Fibroblast of lung (primary cell): ENCODE measurements at places on chromosomes 6 and 20. TPM values are rescaled to one million over a fixed set of nuclear protein-coding genes. Genes with fewer than 3 reads are reported as not detected.
A peak's percentile ranks its signal among the peaks of the same experiment; 100 is the strongest.

GRCh38 chr20:35947489-35947888 lies 6.8 kb downstream of the SCAND1 start:
- H3K36me3 ChIP-seq, result peaks cover 1% of the 10 kb centered on the region
- no peaks in the 10 kb centered on the region for H3K27me3 ChIP-seq

GRCh38 chr6:30824698-30825097 lies 59.6 kb upstream of the DDR1 start:
- no peaks in the 10 kb centered on the region for H3K36me3 ChIP-seq
- no peak overlapping the region for H3K4me3 ChIP-seq
- no peak overlapping the region for H3K27ac ChIP-seq
- H3K4me1 ChIP-seq, result peaks cover 21% of the 10 kb centered on the region

GRCh38 chr6:34284563-34285447 lies 36.0 kb upstream of the SMIM29 start:
- no peaks in the 10 kb centered on the region for H3K36me3 ChIP-seq
- peaks cover 5% of the 10 kb centered on the region for H3K4me1 ChIP-seq
- DNase-seq, result peak; percentile 51
- no peaks in the 10 kb centered on the region for H3K27me3 ChIP-seq
- H3K4me3 ChIP-seq, result no peak overlapping the region
- H3K27ac ChIP-seq, result peak overlapping the region; percentile 4

- no peaks in the 10 kb centered on the region for H3K27me3 ChIP-seq
- no peak overlapping the region for H3K27ac ChIP-seq
- no peaks in the 10 kb centered on the region for H3K36me3 ChIP-seq
- H3K4me1 ChIP-seq, result no peaks in the 10 kb centered on the region
These were observed 332.9 kb downstream of the KIF16B start for GRCh38 chr20:16240355-16240754.

DNA sequence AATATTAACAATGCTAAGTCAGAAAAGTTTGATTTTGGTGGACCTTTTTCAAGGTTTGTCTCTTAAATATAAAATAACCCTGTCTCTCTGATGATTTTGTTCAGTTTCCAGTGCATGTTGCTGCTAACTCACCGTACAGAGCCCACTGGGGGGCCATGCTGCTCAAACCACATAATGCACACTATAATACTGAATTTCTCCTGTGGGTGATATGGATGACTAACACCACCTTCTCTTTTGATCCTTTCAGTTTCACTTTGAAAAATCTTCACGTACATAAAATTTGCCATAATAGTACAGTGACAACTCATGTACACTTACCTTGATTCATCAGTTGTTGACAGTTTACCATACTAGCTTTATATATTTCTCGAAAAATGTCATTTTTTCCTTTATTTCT lies 506.6 kb upstream of the MAN1A1 start:
- H3K27me3 ChIP-seq, result no peaks in the 10 kb centered on the region
- H3K36me3 ChIP-seq, result no peaks in the 10 kb centered on the region
- H3K27ac ChIP-seq, result no peak overlapping the region
- peak overlapping the region; percentile 1 for H3K4me3 ChIP-seq

GRCh38 chr6:12366731-12367130 lies 76.6 kb downstream of the EDN1 start:
- no peaks in the 10 kb centered on the region for H3K4me1 ChIP-seq
- DNase-seq, result no peak
- H3K27me3 ChIP-seq, result peaks cover 3% of the 10 kb centered on the region

MAP7 gene
- total RNA-seq, result 0.77 and 1.5 TPM in 2 replicates

SLC17A2 gene
- under 0.01 TPM in 1 of 2 replicates, not detected in the other for total RNA-seq

SCUBE3 gene
- total RNA-seq, result under 0.01 TPM in 2 replicates

GRCh38 chr6:35304299-35304698 lies 6.7 kb downstream of the DEF6 start:
- no peak for DNase-seq
- H3K27ac ChIP-seq, result no peak overlapping the region
- H3K4me1 ChIP-seq, result no peaks in the 10 kb centered on the region
- H3K36me3 ChIP-seq, result no peaks in the 10 kb centered on the region
- no peak overlapping the region for H3K4me3 ChIP-seq
- H3K27me3 ChIP-seq, result peaks cover 2% of the 10 kb centered on the region

DNA sequence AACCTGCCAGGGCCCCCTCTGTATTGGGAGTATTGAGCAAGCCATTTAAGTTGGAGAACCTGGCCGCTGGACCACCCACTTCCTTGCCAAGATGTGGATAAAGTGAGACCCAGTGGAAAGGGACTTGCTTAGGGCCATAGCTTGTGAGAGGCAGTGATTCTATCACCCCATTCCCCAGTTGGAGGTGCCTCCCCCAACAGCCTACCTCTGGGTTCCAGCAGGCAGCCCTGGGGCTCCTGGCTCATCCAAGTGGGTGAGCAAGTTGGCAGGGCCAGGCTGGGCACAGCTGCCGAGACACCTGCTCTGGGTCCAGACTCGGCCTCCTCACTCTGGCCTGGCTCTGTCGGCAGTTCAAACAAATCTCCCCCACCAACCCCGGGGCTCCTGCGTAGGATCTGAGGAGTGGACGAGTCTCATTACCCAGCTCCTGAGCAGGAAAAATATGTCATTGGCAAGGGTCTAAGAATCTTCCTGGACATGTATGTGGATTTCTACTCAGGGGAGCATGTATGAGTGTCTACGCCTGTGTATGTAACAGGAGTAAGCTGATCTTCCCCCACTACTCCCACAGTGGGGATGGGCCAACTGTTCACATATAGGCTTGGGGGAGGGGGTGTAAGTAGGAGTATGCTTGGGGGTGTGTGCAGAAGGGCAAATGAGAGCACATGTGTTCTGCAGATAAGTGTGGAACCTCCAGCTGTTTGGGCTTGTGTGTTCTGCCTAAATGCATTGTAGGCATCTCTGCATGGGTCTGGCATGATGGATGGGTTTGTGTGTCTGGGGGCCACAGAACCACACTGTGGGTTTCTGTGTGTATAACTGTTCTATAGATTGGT lies 1.9 kb downstream of the ID1 start:
- H3K27ac ChIP-seq, result peak overlapping the region; percentile 98
- H3K36me3 ChIP-seq, result no peaks in the 10 kb centered on the region
- H3K27me3 ChIP-seq, result no peaks in the 10 kb centered on the region
- H3K4me1 ChIP-seq, result peaks cover 26% of the 10 kb centered on the region

DNA sequence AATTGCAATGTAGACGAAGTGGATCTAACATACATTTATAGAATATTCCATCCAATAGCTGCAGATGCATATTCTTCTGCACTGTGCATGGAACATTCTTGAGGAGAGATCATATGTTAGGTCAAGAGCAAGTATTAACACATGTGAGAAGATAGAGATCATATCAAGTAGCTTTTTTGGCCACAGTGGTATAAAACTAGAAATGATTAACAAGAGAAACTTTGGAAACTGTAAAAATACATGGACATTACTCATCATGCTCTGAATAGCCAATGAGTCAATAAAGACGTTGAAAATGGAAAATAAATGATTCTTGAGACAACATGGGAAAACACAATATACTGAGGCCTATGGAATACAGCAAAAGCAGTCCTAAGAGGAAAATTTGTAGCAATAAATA lies 94.2 kb downstream of the STXBP5 start:
- no peaks in the 10 kb centered on the region for H3K4me1 ChIP-seq
- H3K27me3 ChIP-seq, result no peaks in the 10 kb centered on the region
- no peak overlapping the region for H3K4me3 ChIP-seq
- no peak overlapping the region for H3K27ac ChIP-seq
- peaks cover 5% of the 10 kb centered on the region for H3K36me3 ChIP-seq

TBC1D20 gene
- total RNA-seq, result 28.8 and 33.9 TPM in 2 replicates

PLCB4 gene
- 3.6 and 13.7 TPM in 2 replicates for total RNA-seq

- no peak for DNase-seq
- H3K4me1 ChIP-seq, result no peaks in the 10 kb centered on the region
- H3K4me3 ChIP-seq, result no peak overlapping the region
- peaks cover 27% of the 10 kb centered on the region for H3K36me3 ChIP-seq
- no peaks in the 10 kb centered on the region for H3K27me3 ChIP-seq
These were observed 6.7 kb downstream of the LRRC73 start for GRCh38 chr6:43503443-43503842.

- no peaks in the 10 kb centered on the region for H3K36me3 ChIP-seq
- H3K27ac ChIP-seq, result no peak overlapping the region
- peaks cover 2% of the 10 kb centered on the region for H3K4me1 ChIP-seq
- DNase-seq, result no peak
- no peaks in the 10 kb centered on the region for H3K27me3 ChIP-seq
These were observed 164.5 kb downstream of the DOK5 start for GRCh38 chr20:54639941-54640340.

- peaks cover 33% of the 10 kb centered on the region for H3K4me1 ChIP-seq
- no peak overlapping the region for H3K4me3 ChIP-seq
- H3K27me3 ChIP-seq, result no peaks in the 10 kb centered on the region
- H3K27ac ChIP-seq, result no peak overlapping the region
- H3K36me3 ChIP-seq, result no peaks in the 10 kb centered on the region
These were observed 43.6 kb downstream of the RREB1 start for GRCh38 chr6:7151381-7151780.

WFDC5 gene
- total RNA-seq, result not detected in 2 replicates

GRCh38 chr6:5958921-5959320 lies 47.8 kb downstream of the NRN1 start:
- DNase-seq, result no peak
- no peak overlapping the region for H3K4me3 ChIP-seq

DNA sequence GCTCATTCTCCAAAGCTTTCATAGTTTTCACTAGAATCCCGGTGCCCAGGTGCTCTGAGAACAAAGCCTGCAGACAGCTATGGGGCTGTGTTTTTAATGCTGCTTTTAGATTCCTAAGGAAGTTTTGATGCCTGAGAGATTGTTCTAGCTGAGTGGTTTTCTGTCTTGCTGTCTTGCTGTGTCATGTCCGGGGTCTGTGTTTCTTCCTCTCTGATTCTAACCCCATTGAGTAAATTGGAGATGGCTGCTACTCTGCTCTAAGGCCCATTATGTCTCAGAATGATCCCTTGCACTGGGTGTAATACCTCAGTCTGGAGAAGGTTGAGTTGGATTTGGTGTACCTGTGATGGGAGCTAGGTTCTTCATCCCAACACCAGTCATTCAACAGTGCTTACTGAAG lies 63.4 kb downstream of the ARID1B start:
- H3K27ac ChIP-seq, result no peak overlapping the region
- no peak overlapping the region for H3K4me3 ChIP-seq
- peaks cover 1% of the 10 kb centered on the region for H3K36me3 ChIP-seq
- DNase-seq, result no peak
- H3K4me1 ChIP-seq, result peaks cover 8% of the 10 kb centered on the region
- no peaks in the 10 kb centered on the region for H3K27me3 ChIP-seq

DNA sequence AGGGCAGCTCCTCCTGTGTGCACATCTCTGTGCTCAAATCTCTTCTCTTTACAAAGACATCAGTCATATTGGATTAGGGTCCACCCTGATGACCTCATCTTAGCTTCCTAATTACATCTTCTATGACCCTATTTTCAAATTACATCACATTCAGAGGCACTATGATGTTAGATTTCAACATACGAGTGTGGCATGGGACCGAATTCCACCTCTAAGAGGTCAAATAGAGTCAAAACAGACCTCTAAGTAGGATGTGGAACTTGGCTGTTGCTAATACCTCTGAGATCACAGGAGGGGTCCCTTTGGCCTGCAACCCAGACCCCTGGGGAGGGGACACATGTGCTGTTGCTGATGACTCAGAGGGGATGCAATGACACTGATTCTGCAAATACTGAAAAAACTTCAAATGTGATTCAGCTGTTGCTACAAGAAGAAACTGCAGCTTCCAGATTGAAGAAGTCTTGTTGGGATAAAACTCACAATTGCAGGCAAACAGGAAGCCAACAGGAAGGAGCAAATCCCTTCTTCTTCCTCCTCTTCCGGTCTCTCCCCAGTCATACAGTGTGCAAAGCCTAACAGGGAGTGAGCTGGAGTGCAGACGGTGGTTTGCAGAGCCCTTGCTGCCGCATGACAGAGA lies 216.2 kb downstream of the MYLK4 start:
- no peak overlapping the region for H3K4me3 ChIP-seq
- no peaks in the 10 kb centered on the region for H3K4me1 ChIP-seq
- H3K27ac ChIP-seq, result no peak overlapping the region
- H3K36me3 ChIP-seq, result no peaks in the 10 kb centered on the region

PARD6B gene
- 0.83 and 1.0 TPM in 2 replicates for total RNA-seq

MAS1L gene
- not detected in 2 replicates for total RNA-seq

ELOVL2 gene
- under 0.01 and 1.0 TPM in 2 replicates for total RNA-seq

DNA sequence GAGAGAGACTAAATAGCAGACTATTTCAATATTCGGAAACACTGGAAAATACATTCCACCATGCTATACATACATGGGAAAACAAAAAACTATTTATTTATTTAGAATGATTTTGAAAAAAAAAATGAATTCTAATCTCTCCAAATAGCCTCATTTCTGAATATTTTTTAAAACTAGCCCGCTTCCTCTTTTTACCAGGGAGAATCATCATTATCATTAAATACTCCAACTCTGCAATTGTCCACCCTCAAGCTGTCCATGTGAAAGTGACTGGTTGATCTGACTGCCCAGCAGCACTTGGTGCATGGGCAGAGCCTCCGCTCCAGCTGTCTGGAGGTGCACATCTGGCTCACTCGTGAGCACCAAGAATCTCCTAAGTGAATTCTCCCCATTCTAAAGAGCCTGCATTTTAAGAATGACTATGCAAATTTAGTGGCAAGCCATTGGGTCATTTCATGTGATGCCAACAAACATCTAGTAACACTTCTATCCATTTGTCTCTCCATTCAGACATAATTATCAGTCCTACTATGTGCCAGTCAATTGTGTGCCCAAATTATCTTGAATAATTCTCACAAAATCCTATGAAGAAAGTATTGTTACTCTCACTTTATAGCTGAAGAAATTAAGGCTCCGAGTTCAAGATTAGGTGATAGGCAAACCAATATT lies 64.8 kb downstream of the INSM1 start:
- no peaks in the 10 kb centered on the region for H3K4me1 ChIP-seq
- H3K36me3 ChIP-seq, result no peaks in the 10 kb centered on the region
- no peak overlapping the region for H3K4me3 ChIP-seq
- no peak for DNase-seq
- H3K27me3 ChIP-seq, result no peaks in the 10 kb centered on the region

PPP1R14C gene
- total RNA-seq, result 0.17 and 0.26 TPM in 2 replicates

DNA sequence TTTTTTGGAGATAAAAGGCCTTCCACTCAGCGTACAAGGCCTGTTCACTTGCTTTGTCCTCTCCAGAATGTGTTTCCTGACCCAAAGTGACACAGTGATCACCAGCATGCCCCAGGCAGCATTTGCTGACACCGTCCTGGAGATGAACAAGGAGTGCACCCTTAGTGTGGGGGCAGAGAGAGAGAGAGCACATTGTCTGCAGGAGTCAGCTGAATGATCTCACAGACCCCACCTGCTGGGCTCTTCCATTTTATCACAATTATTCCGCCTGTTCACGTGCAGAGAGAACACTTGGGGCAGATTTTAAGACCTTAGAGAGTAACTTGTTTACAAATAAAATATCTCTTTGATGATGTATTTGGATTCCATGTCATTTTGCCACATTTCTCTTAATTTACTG lies 22.4 kb upstream of the MAS1L start:
- H3K27me3 ChIP-seq, result no peaks in the 10 kb centered on the region
- no peaks in the 10 kb centered on the region for H3K36me3 ChIP-seq
- H3K27ac ChIP-seq, result no peak overlapping the region
- DNase-seq, result no peak
- H3K4me3 ChIP-seq, result no peak overlapping the region
